ENCODE measurements at places on chromosomes 16 and 17. TPM values are rescaled to one million over a fixed set of nuclear protein-coding genes. Genes with fewer than 3 reads are reported as not detected.

OR3A3 gene
- total RNA-seq = not detected

HOXB5 gene
- 26.6 TPM for total RNA-seq

CA7 gene
- 188 TPM for total RNA-seq

RNF157 gene
- 33.2 TPM for total RNA-seq

SPECC1 gene
- 141 TPM for total RNA-seq

SGCA gene
- 3.7 TPM for total RNA-seq

DNA sequence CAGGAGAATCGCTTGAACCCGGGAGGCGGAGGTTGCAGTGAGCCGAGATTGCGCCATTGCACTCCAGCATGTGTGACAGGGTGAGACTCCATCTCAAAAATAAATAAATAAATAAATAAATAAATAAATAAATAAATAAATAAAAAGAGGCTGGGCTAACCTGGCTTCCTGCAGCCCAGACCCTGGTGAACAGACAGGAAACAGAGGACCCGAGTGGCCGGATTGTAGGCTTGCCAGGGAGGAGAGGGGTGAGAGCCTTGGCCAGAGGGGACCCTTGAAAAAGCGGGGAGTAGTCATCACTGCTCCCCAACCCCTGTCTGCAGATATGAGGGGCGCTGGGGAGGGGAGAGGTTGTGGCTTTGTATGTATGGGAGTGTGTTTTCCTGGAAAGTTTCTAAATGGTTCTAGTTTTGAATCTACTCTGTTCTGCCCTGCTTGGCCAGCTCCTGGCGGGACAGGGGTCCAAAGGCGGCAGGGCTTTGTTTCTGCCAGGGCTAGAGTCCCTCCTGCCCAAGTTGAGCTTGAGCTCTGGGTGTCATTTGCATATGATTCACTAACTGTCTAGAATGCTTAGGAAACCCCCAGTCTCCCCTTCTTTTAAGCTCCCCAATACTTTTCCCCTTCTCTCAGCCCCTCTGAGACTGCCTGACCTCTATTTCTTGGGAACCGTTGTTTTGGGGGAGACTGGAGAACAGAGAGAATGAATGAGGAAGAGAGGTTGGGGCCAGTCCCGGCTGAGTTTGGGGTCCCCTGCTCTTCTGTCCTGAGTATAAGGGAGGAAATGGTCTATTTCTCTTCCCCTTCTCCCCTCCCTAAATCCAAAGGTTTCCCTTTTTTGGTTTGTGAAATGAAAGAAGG lies 16.4 kb downstream of the RARA start:
- H3K4me3 ChIP-seq = no peak overlapping the region
- no peaks in the 10 kb centered on the region for H3K27me3 ChIP-seq
- no peak for DNase-seq
- peaks cover 98% of the 10 kb centered on the region for H3K4me1 ChIP-seq

- no peak overlapping the region for H3K4me3 ChIP-seq
- H3K27ac ChIP-seq = peak overlapping the region; percentile 81
- H3K4me1 ChIP-seq = peaks cover 11% of the 10 kb centered on the region
- DNase-seq = no peak
These were observed 19.1 kb downstream of the NGFR start for GRCh38 chr17:49514071-49514721.

DNA sequence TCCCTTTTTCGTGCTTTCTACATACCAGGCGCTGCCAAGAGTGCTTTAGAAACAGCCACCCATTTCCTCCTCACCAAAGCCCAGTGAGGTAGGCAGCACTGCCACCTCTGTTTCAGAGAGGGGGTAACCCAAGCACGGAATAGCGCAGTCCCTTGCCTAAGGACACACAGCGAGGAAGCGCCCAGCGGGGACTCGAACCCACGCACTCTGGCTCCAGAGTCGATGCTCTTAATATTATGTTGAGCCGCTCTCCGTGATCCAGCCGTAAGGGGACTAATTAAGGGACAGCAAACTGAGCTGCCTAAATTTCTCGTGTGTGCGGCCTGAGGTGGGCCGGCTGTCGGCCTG lies 497 bp downstream of the CES1 start:
- peak overlapping the region; percentile 55 for H3K27ac ChIP-seq
- H3K4me1 ChIP-seq = no peaks in the 10 kb centered on the region
- peak overlapping the region; percentile 18 for H3K4me3 ChIP-seq
- no peaks in the 10 kb centered on the region for H3K27me3 ChIP-seq
- no peak for DNase-seq

DNA sequence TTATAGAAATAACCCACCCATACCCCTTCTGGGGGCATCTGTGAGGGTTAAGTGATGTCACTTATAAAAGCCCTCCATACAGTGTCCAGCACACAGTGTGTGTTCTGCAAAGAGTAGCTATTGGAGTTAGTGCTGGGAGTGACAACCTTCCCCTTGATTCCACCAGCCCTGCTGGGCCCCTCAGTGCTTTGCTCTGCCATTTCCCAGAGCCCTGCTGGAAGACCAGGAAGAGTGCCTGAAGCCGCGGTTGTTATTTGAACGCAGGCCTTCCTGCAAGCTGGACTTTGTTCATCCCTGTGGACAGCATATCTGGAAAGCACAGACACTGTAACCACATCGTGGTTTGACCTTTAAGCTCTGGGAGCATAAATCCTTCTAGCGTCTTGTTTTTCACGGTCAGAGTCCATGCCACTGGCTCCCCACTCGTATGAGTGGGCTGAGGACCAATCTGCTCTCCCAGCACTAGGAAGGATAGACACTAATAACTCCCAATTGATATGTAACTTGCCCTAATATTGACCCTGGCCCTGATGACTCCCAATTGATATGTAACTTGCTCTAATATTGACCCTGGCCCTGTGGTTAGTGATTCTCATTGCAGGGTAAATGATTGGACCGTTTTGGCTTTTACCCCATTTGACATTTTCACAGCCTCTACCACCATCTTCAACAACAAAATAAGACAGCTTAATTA lies 297.1 kb upstream of the MAF start:
- peaks cover 22% of the 10 kb centered on the region for H3K4me1 ChIP-seq
- no peaks in the 10 kb centered on the region for H3K27me3 ChIP-seq
- DNase-seq = peak; percentile 46
- no peaks in the 10 kb centered on the region for H3K36me3 ChIP-seq

- no peak for DNase-seq
- no peaks in the 10 kb centered on the region for H3K27me3 ChIP-seq
- peak overlapping the region; percentile 96 for H3K27ac ChIP-seq
- no peaks in the 10 kb centered on the region for H3K36me3 ChIP-seq
- no peak overlapping the region for H3K4me3 ChIP-seq
- H3K4me1 ChIP-seq = peaks cover 33% of the 10 kb centered on the region
These were observed 2.0 kb upstream of the VAMP2 start for GRCh38 chr17:8164815-8165131.

- no peaks in the 10 kb centered on the region for H3K27me3 ChIP-seq
- peak overlapping the region; percentile 35 for H3K27ac ChIP-seq
- H3K4me3 ChIP-seq = no peak overlapping the region
- peaks cover 23% of the 10 kb centered on the region for H3K4me1 ChIP-seq
- DNase-seq = no peak
- no peaks in the 10 kb centered on the region for H3K36me3 ChIP-seq
These were observed 96.5 kb downstream of the ANKRD11 start for GRCh38 chr16:89393738-89394406.

- H3K27me3 ChIP-seq = peaks cover 10% of the 10 kb centered on the region
- H3K4me3 ChIP-seq = no peak overlapping the region
- H3K4me1 ChIP-seq = no peaks in the 10 kb centered on the region
- no peak overlapping the region for H3K27ac ChIP-seq
- peak; percentile 29 for DNase-seq
- no peaks in the 10 kb centered on the region for H3K36me3 ChIP-seq
These were observed 77.0 kb downstream of the MYH13 start for GRCh38 chr17:10295728-10296343.

- H3K4me1 ChIP-seq = no peaks in the 10 kb centered on the region
- no peaks in the 10 kb centered on the region for H3K36me3 ChIP-seq
- DNase-seq = peak; percentile 48
These were observed 192.7 kb downstream of the RPTOR start for GRCh38 chr17:80737106-80738019.

DNA sequence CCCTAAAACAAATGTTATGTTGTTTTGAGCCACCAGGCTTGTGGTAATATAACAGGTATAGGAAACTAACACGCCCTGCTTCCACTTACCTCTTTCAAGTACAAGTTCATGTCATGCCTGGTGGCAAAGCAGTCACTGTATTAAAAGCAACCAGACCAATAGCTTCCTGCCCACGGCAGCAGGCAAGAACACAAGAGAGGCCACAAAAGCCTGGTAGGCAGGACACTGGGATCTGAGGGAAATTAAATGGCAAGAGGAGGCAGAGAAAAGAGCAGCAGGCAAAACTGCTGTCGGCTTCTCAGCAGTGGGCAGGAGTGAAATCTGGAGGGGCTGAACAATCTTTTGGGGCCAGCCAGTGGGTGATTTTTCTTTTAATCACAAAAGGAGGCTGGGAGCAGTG lies 2.2 kb downstream of the CYTH1 start:
- peak overlapping the region; percentile 91 for H3K27ac ChIP-seq
- no peaks in the 10 kb centered on the region for H3K36me3 ChIP-seq
- peak overlapping the region; percentile 92 for H3K4me3 ChIP-seq
- peak; percentile 65 for DNase-seq

- no peaks in the 10 kb centered on the region for H3K4me1 ChIP-seq
- H3K4me3 ChIP-seq = no peak overlapping the region
- peak; percentile 43 for DNase-seq
- H3K27ac ChIP-seq = no peak overlapping the region
These were observed 26.1 kb downstream of the SOCS1 start for GRCh38 chr16:11229906-11230305.

GRCh38 chr17:38507921-38508569 lies 79.8 kb downstream of the ARHGAP23 start:
- H3K36me3 ChIP-seq = no peaks in the 10 kb centered on the region
- no peak for DNase-seq
- no peak overlapping the region for H3K4me3 ChIP-seq
- H3K27ac ChIP-seq = no peak overlapping the region

DNA sequence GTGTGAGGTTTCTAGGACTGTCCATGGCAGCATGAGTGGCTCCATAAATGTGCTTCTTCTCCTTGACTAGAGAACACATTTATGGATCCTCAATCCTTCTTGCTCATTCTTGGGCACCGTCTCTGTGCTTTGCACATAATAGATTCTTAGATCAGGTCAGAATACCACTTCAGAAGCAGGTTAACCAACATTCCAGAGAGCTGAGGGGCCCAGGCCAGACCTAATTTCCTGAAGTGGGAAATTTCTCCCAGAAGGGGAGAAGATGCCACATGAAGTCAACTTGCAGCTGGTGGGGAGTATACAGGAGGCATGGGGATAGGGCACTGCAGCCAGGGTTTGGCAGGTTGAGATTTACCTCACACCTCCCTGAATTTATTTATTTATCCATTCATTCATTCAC lies 24.4 kb upstream of the VAT1L start:
- H3K4me3 ChIP-seq = no peak overlapping the region
- no peak overlapping the region for H3K27ac ChIP-seq
- no peaks in the 10 kb centered on the region for H3K27me3 ChIP-seq
- no peaks in the 10 kb centered on the region for H3K4me1 ChIP-seq
- DNase-seq = no peak
- H3K36me3 ChIP-seq = no peaks in the 10 kb centered on the region

DNA sequence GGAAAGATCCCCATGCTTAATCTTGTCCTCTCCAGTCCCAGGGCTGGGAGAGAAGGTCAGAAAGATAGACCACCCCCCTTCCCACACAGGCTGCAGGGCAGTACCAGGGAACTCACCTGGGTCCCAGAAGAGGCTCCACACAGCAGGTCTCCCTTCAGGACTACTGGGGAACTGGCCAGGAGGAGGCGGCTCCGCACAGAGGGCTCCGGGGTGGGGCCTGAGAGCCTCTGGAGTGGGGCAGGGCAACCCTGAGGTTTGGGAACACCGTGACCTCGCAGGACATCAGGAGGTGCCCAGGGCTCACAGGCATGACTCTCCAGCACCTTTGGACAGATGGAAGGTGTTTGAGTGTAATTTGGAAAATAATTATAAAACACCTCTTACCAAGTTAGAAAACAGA lies 11.0 kb downstream of the ABCA3 start:
- no peaks in the 10 kb centered on the region for H3K4me1 ChIP-seq
- no peak for DNase-seq
- H3K27me3 ChIP-seq = no peaks in the 10 kb centered on the region
- H3K36me3 ChIP-seq = no peaks in the 10 kb centered on the region

DNA sequence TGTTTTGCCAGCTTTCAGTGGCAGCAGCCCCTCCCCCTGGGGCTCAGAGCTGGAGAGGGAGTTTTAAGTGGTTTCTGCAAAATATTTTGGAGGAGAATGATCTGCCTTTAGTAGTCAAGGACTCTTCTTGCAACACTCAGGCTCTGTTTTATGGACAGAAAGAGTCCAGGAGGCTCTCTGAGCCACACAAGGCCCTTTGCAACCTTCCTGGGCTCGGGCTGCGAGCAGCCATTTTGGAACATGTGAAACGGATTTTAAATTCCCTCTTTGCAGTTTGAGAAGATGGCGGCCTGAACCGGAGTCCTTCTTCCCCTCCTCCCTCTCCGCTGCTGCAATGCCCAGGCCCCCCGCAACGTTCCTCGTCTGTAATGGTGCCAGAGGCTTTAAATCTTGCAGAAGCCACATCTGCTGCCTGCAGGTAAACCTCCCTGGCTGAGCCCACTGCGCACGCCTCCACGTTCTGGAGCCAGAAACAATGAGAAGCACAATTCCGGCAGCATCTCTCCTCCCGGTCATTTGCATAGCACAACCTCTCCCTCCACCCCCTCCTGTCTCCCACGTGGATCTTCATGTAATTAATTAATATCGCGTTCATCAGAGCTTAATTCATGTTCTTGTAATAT lies 386.1 kb downstream of the SEC14L1 start:
- DNase-seq = no peak
- H3K4me1 ChIP-seq = no peaks in the 10 kb centered on the region
- no peak overlapping the region for H3K4me3 ChIP-seq
- H3K27ac ChIP-seq = no peak overlapping the region
- H3K36me3 ChIP-seq = no peaks in the 10 kb centered on the region

DNA sequence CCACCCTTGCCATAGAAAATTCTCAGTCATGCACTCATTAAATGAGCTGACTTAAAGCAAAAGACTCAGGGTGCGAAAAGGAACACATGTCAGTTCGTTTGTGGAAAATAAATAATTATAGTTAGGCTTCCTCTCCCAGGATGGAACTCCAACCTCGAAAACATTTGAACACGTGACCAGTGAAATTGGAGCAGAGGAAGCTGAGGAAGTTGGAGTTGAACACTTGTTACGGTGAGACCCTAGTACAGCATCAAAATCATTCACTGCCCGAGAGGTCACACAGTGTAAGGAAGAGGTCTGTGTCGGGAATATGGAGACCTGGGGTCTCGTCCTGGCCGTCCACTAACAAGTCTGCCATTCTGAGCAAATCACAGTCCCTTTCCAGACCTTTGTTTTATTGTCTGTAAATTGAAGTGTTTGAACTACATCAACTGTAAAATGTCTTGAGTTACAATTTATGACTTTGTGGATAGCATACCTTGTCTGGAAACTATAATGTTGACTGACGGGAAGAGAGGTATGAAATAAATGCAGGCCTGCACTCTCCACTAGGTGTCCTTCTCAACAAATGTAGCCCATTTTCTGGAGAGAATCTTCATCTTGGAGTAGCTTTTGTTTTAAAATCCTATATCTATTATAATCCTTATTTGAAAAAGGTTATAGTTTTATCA lies 7.7 kb downstream of the PSMD7 start:
- H3K4me3 ChIP-seq = no peak overlapping the region
- peaks cover 3% of the 10 kb centered on the region for H3K36me3 ChIP-seq
- H3K27ac ChIP-seq = no peak overlapping the region
- no peak for DNase-seq
- peaks cover 4% of the 10 kb centered on the region for H3K4me1 ChIP-seq
- no peaks in the 10 kb centered on the region for H3K27me3 ChIP-seq
